ENCODE measurements at places on chromosomes 5 and 9.

DNA sequence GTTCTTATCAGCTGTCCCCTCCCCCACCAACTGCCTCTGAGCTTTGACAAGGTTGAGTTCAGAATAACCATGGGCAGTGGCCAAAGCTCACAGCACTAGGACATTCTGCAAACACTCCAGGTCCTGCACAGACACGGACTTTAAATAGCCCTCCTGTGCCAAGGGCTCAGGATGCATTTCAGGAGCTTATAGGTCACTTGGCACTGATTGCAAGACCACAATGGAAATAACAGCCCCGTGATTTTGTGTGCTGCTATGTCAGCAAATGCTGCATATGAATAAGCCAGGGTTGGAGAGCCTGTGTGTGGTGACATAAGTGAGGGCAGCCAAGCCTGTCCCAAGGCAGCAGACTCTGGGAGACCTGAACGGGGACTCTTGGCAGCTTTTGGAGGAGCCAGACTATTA, 150.7 kb downstream of the DMRT2 start:
- no peak for DNase-seq

DNA sequence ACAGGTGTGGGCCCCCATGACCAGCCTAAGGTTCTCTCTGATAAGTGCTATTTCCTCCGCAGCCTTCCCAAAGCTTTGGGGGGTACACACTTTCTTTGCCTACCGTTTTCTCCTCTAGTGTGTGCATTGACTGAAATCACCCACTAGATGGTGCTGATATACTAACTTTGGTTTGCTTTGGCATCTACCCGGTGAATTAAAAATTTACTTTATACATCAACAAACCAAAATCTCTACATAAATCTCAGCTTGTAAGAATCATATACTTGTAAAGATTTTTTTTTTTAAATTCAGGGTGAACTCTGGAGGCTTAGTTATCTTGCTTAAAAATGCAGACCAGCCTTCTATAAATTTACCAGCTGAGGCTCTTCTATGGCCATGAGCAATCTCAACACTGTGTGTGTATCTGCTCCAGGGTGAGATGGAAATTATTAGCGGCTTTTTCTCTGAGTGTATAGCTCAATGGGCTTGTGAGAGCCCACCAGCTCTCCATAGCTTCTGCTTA, 475.7 kb upstream of the TNC start:
- no peak for DNase-seq

- DNase-seq, result no peak
Measured at GRCh38 chr5:36611520-36612274, 5.3 kb downstream of the SLC1A3 start.

GRCh38 chr9:110340306-110340705, 2.6 kb upstream of the TXNDC8 start:
- DNase-seq, result no peak

DNA sequence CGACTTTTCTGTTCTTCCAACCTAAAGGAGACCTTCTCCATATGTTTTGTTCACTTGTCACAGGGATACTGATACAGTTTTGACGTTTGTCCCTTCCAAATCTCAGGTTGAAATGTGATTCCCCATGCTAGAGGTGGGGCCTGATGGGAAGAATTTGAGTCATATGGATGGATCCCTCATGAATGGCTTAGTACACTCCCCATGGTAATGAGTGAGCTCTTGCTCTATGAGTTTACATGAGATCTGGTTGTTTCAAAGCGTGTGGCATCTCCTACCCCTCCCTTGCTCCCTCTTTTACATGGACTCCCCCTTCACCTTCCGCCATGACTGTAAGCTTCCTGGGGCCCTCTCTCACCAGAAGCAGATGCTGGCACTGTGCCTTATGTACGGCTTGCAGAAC, 6.9 kb downstream of the PIP5K1B start:
- DNase-seq, result no peak
